ENCODE measurements at places on chromosomes 6 and 20. TPM values are rescaled to one million over a fixed set of nuclear protein-coding genes. Genes with fewer than 3 reads are reported as not detected.

- DNase-seq: no peak
Measured at GRCh38 chr6:71725126-71725470, 161.3 kb upstream of the RIMS1 start.

DNA sequence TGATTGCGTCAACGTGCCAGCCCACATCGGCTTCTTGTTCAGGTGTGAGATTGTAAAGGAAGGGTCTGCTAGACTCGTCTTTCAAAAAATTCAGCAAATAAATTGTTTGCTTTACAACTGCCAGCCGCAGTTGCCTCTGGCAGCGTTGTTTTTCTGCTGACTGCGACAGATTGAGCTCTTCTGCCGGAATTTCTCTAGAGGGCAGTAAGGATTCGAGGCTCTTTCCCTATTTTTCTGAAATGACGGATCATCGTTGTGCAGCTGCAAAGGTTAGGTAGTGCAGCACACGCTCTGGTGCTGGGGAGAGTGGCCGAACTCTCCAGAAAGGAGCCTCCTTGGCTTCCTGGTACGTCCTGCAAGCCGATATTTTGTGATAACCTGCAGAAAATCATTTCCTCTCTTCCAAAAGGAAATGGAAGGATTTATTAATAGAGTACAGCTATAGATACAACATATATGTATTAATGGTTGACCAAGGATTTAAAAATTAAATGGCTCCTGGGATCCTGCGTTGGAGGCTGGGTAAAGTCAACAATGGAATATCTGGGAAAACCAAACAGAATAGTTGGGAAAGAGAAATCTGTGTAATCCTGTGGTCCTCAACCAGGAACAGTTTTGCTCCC is 121.9 kb upstream of the ZFP64 start:
- peak; percentile 41 for DNase-seq

GRCh38 chr20:62642666-62643520 is 590 bp downstream of the SLCO4A1 start:
- no peak for DNase-seq

DNA sequence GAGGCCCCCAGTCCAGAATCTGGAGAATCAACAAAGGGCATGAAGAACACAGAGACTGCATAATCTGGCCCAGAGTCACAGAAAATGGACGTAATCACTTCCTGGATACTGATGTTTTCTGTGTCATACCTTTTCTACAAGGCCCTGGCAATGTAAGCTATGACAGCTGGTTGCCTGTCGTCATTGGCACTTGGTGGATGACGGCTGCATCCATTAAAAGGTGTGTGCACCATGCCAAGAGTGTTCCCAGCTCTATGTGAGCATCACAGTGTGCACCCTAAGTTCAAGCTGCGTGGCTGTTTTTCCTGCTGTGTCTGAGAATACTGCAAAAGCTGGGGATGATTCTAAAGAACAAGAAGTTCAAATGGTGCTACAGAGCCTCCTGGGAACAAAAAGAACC is 275.2 kb upstream of the CNR1 start:
- no peak for DNase-seq

GRCh38 chr20:61434341-61434781 is 182.3 kb downstream of the CDH4 start:
- peak; percentile 2 for DNase-seq

The ZNFX1 gene
- total RNA-seq: 56.6 TPM

The MYB gene
- 0.43 TPM for total RNA-seq

The TRIM15 gene
- not detected for total RNA-seq

The PSMG4 gene
- total RNA-seq: 19.9 TPM

The BTBD3 gene
- 74.3 TPM for total RNA-seq

Data from fibroblast of villous mesenchyme (primary cell).